ENCODE measurements at places on chromosomes 2 and 18.
A peak's percentile ranks its signal among the peaks of the same experiment; 100 is the strongest.

DNA sequence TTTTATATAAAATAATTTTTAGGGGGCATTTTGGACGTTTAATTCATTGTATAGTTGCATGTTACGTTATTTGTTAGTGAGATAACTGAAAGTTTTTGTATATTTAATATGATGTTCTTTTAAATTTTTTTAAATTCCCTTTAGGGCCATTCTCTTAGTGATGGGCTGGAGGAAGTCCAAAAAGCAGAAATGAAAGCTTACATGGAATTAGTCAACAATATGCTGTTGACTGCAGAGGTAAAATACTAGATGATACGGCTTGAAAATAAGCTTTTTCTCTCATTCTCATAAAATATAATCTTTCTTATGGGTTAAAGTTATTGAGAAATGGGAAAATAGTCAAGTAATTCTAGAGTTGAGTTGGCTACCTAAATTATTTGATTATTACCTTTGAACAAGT is 58.9 kb downstream of the MTX2 start:
- DNase-seq: no peak

DNA sequence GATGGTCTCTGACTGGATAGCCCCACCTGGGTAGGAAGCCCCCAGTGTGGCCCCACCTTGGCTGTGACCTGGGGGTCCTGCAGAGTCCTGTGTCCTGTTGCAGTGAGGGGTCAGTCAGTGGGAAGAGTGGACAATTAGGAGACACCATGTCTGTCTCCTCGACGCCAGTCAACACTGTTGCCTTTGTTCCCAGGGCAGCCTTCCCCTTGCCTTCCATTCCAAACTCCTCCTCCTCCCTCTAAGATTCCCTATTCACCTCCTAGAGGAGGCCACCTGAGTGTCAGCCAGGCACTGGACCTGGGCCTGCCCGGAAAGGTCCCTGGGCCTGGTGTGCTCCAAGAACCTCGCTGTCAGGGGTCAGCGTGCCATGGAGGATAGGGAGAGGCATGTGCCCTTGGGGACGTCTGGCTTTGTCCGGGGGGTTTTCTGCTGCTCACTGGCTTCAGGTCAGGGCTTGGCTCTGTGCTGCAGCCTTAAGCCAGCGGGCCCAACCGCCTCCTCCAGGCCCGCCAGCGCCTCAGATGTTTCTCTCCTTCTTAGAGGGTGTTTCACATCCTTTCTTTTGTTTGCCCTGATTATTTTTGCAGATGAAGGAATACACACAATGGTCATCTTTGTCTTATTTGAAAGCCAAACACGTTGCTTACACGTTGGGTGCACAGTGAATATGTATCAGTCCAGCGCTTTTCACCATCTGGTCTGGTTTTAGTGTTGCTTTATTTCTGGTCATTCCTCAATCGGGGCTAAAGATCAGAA is 68.9 kb downstream of the HPCAL1 start:
- no peak for DNase-seq

DNA sequence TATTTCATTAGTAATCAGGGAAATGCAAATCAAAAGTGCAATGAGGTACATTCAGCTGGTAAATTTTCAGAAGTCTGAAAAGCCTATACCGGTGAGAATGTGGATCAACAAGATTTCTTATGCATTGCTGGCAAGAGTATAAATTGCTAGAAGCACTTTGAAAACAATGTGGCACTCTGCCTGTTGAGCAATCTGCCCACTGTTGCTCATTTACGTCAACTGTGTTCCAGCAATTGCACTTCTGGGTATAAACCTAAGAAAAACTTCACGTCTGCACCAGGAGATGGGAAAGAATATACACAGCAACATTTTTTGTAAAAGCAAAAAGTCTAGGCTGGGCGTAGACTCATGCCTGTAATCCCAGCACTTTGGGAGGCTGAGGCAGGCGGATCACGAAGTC is 40.8 kb downstream of the MTERF4 start:
- DNase-seq: no peak

DNA sequence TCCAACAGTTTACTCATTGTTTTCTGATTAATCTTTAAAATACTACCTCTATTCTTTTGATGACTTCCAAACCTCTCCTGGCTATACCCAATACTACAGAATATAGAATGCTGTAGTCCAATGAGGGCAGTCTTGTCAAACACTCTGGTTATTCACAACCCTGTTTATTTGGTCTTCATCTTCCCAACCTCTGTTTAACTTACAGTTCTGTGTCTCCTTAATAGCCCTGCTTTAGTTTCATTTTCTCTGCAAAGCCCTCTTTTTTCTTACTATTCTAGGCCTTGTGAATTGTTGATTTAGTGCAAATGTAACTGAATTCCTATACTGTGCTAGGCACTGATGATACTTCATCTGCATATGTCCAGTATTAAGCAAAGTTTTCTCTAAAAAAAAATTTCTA is 40.0 kb downstream of the ACVR2A start:
- DNase-seq: no peak

DNA sequence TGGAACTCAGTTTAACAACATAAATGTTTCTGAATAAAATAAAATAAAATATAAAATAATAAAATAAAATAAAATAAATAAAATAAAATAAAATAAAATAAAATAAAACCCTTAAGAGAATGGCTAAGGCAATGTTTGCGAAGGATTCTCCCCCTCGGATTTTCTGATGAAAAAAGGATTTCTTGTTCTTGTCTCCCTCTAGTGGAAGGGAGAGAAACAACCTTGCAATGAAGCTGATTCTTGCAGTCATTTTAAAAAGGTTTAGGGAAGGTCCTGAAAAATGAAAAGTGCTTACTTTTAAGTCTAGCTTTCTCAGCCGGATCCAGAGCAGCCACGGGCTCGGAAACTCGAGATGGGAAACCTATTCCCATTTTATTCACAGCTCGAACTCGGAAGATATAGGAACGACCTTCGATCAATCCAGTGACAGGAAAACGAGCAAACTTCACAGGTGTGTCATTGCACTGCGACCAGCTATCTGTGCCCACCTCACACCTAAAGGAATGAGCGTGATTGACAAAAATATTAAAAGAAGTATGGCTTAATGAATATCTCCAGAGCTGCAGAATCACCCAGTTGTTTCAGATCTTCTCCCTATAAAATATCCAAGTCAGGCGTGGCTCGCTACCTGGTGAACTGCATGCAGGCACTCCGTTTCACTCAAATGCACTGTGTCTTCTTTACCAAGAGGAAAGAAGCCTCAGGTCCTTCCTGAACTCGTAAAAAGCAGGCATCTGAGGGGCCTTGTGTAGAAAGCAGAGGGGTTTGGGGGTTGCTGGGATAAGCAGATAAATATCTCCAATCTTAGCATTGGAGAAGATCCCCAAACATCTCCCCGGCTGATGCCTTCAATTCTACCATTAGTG is 68.1 kb downstream of the MYOM1 start:
- DNase-seq: peak; percentile 28

GRCh38 chr2:15753811-15754702 is 162.4 kb downstream of the DDX1 start:
- no peak for DNase-seq

DNA sequence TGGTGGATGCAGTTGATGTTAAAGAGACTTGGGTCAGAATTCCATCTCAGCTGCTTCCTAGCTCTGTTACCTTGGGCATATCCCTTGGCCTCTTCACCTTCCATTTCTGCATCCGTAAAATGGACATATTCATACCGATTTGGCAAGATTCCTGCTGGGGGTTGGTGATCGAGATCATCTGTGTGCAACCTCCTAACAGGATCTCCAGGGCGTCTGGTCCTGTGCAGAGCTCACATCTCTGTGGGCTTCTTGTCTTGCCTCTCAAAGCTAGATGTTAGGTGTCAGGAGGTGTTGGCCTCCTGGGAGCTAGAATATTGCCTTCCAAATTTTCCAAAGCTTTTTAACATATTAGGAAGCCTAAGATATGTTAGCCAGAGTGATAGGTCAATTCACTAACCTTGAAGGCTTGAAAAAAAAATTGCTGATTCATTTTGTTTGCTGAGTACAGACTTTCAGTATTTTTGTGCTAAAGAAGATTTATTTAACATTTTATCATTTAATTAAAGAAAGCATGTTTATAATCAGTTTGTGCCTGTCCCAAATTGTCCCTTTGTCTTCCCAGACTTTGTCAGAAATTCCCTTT is 69.7 kb upstream of the ZNF516 start:
- DNase-seq: no peak

DNA sequence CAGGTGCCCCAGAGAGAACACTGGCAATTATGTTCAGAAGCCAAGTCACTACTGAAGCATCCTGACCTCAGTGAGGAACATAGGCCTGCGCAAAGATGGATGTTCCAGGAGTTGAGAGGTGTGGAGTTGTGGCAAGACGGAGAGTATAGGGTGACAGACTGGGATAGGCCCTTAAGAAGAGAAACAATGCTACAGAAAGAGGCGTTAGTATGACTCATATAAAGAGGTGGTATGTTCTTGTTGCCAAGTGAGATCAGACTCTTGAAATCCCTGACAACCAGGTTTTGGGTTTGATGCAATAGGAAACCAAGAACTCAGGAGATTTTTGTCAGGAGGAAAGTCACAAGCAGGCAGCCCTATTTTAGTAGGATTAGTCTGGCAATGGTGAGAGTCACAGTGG is 185.6 kb downstream of the RIT2 start:
- no peak for DNase-seq

DNA sequence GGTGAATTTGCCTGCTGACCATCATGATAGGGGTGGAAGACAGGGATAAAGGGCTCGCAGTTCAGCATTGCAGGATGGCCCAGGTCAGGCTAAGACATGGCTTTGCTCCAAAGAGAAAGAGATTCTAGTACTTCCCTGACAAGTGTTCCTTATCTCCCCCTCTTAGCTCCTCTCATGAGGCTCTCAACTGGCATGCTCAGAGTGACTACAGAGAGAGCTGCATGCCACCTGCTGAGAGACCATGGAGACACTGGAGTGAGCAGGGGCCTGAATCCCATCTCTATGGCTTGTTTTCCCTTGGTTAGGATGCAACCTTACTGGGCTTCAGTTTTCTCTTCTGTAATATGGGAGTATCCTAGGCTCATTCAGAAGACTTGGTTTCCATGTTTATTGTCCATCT is 94.3 kb downstream of the ARHGAP15 start:
- no peak for DNase-seq

GRCh38 chr2:216149741-216150140 is 40.6 kb downstream of the XRCC5 start:
- DNase-seq: no peak

GRCh38 chr18:23835506-23835905 is 146.3 kb downstream of the LAMA3 start:
- no peak for DNase-seq

- DNase-seq: no peak
Observed at GRCh38 chr18:46156124-46156745, 52.0 kb downstream of the HAUS1 start.

DNA sequence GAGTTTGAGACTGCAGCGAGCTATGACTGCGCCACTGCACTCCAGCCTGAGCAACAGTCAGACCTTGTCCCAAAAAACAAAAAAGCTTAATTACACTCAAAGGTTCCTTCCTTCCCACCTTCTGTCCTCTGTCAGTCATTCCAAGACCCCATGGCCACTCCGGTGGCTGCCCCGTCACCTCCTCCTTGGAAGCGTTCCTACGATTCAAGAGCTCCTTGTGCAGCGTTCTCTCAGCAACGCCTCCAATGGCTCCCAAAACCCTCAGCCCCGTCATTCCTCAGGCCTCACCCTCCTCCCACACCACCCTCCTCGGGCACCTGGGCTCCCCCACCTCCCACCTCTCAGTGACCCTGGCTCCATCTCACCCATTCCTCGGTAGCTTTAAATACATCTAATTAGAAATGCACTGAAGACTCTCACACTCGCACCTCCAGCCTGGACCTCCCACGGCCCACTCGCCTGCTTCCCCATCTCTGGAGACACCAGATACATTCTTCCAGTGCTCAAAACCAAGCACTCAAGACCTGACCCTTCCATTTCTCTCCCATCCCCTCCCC is 8.0 kb downstream of the PASK start:
- DNase-seq: no peak

- no peak for DNase-seq
Observed at GRCh38 chr2:98390571-98391476, 44.6 kb downstream of the CNGA3 start.

DNA sequence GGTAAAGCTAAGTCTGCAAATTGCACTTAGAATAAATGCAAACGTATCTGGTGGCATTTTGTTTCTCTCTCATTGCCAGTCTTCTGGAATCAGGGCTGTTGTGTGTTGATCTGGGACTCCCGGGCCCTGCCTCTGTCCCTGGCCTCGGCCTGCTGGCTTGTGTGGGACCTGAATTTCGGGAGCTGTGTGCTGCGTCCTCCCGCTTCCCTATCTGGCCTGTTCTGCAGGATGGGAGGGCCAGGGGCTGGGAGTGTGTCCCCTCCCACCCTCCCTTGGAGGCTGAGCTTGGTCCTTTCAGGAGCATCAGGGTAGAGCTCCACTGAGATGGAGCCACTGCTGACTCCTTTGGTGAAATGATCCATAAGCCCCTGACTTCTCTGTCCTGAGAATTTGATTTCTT is 118.5 kb downstream of the ACKR3 start:
- no peak for DNase-seq

DNA sequence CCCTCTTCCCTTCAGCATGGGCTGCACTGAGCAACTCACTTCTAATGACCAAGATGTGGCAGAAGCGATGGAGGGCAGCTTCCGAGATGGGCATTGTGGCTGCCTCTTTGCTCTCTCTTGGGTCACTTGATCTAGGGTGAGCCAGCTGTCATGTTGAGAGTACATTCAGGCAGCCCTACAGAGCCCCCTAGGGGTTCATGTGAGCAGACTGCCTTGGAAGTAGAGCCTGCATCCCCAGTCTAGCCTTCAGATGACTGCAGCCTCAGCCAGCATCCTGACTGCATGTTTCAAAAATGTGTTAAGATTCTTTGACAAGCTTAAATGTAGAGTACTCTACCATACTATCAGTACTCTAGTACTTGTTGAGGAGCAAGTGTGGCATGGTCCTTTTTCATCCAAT is 143.9 kb downstream of the NCK2 start:
- no peak for DNase-seq

DNA sequence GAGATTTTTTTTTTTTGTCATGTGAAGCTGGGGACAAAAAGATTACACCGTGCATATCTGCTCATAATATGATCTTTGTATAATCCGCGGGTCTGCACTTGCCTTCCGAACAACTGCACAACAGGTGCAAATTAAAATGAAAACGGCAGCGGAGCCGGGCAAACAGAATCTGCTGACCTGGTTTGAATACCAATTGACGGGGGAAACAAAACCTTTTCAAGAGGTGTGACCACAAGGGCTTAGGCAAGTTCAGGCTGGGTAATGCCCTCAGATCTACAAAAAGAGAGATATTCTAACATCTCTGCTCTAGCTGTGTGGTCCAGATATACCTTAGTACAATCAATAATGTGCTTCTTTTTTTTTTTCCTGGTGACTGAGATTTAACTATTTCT is 88.5 kb downstream of the ZEB2 start:
- DNase-seq: peak; percentile 11

DNA sequence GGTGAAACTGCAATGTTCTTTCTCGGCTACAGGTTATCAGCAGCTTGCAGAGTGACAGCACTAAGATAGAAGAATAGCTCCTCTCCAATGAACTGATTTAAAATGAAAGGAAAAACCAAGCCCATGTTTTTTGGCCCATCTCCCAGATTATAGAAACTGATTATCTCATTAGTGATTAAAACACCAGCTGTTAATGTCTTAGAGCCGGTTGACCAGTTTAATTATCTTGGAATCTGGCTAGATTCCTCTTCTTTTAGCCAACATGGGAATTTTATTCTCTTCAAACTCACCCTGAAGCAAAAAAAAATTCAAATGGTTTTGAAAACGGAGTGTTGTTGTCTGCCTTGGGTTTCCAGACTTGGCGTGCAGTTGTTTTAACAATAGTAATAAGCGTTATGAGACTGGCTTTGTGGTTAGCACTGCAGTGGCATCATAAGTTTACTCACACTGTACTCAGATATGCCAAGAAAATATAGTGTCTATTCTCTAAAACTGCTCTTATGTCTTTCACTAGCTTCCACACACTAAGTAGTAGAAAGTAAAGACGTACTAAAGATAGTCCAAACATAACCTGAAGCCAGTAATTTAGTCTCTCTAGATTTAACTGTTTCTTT is 665.3 kb downstream of the STK39 start:
- DNase-seq: no peak

Measured in NCI-H2227 treated with DMSO at 0.1 percent for 48 hours (cell line).